ACHN (cell line): ENCODE measurements at places on chromosomes 3 and 15.

GRCh38 chr3:42159706-42160472, 68.7 kb downstream of the TRAK1 start:
- no peak for DNase-seq

- no peak for DNase-seq
Observed at GRCh38 chr15:67256051-67256450, 1.5 kb downstream of the IQCH start.

GRCh38 chr3:151979906-151980305, 106.5 kb downstream of the SUCNR1 start:
- DNase-seq: no peak

DNA sequence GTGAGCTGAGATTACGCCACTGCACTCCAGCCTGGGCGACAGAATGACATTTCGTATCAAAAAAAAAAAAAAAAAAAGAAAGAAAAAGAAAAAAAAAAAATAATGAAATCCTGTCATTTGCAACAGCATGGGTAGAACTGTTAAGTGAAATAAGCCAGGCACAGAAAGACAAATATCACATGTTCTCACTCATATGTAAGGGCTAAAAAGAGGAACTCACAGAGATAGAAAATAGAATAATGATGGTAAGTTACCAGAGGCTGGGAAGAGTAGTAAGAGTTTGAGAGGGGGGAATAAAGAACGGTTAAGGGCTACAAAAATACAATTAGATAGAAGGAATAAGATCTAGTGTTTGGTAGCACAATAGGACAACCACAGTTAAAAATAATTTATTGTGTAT, 19.7 kb downstream of the DENND6A start:
- no peak for DNase-seq

DNA sequence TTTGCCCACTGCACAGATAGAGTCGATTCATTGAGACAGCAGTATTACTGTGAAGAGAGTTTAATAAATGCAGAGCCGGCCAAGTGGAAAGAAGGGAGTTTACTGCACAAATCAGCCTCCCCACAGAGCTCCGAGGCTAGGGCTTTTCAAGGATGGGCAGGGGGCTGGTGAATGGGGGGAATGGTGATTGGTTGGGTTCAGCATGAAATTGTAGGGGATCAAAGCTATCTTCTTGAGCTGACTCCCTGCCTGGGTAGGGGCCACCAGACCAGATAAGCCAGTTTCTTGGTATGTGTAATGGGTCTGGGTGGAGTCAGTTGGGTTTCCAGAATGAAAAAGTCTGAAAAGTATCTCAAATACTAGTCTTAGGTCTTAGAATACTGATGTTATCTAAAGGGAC, 66.6 kb downstream of the SYNPR start:
- no peak for DNase-seq

DNA sequence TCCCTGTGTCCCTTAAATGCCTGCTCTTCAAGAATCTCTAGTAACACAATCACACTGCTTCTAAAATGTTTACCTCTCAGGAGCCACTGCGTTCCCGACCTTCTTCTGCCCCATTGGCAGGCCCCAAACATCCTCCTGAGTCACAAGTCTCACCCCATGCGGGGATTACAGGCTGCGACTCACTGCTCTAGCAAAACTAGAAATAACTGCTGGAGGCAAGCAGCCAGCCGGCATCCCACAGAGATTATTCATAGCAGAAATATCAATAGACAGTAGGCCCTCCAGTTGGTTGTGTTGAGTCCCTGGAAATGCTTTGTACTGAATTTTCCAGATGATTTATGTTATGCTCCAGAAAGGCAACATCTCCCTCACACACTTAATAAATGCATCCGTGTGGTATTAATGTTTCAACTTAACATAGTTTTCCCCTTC, 64.8 kb downstream of the RFTN1 start:
- DNase-seq: peak; percentile 84

GRCh38 chr15:54812383-54812782, 384.4 kb downstream of the RSL24D1 start:
- no peak for DNase-seq

- DNase-seq: peak; percentile 82
Observed at GRCh38 chr15:90934256-90934948, 683 bp upstream of the UNC45A start.

- DNase-seq: no peak
Observed at GRCh38 chr3:172312001-172312400, 136.3 kb downstream of the GHSR start.

- no peak for DNase-seq
Observed at GRCh38 chr3:146895026-146895749, 290.0 kb upstream of the PLSCR5 start.

DNA sequence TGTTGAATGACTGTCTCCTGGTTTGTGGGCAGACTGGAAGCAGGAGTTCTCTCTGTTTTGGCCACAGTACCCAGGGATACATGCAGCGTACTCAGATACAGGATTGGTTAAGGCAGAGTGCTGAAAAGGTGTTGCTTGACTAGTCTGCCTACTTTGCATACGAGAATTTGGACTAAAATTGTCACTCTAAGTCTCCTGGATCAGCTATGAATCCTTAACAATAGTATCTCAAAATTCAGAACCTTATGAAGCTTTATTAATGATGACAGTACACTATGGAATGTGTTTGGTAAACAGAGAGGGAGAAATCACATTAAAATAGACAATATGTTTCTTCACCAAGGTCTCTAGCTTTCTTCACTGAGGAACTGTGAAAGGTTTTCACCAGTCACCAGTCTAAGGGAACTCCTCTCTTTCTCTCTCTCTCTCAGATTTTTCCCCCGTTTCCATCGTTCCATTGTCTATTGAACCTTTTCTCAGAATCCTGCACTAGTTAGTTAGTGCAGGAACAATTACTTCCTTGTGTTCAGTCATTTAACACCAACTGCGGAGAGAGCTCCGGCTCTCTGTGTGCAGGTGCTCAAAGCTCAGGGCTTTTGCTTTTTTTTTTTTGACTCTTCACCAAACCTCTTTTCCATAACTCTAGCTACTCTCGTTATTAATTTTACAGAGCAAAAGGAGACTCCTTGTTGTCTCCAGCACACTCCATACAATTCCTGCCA, 85.9 kb upstream of the FNDC3B start:
- DNase-seq: no peak

GRCh38 chr3:48157950-48158376, 30.3 kb downstream of the CDC25A start:
- DNase-seq: peak; percentile 54

DNA sequence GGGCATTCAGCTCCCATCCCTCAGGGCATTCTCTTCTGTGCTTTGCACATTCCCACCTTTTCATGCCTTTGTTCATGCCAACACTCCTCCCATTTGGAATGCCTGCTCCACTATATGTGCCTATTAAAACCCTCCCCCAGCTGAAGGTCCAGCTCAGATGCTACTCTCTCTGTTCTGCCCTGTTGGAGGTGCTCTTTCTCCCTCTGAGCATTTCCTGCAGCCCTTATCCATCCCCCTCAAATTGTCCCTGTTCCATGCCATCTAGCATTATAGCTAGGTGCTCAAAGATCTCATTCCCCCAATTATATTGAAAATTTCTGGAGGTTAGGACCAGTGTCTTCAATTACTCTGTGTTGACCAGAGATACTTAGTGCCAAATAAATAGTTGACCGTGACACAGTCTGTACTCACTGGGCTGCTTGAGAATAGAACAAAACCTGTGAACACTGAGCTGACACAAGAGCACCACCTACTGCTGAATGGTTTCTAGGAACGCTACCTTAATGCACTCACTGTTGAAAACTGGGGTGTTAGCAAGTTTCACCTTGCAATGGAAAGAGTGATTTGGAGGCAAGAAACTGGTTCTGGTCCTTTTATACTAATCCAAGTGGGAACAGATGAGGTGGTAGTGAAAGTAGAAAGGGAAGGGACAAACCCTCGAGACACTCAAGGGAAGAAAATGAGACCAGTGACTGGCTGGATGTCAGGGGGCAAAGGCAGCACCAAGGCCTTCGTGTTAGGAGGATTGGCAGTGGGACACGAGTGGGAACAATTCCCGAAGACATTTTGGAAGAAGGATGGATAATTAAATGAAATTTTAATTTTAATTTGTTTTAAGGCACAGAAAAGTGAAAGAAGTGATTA, 289.8 kb upstream of the ROPN1 start:
- peak; percentile 62 for DNase-seq

GRCh38 chr3:78249294-78249693, 1209.4 kb downstream of the ROBO2 start:
- no peak for DNase-seq

DNA sequence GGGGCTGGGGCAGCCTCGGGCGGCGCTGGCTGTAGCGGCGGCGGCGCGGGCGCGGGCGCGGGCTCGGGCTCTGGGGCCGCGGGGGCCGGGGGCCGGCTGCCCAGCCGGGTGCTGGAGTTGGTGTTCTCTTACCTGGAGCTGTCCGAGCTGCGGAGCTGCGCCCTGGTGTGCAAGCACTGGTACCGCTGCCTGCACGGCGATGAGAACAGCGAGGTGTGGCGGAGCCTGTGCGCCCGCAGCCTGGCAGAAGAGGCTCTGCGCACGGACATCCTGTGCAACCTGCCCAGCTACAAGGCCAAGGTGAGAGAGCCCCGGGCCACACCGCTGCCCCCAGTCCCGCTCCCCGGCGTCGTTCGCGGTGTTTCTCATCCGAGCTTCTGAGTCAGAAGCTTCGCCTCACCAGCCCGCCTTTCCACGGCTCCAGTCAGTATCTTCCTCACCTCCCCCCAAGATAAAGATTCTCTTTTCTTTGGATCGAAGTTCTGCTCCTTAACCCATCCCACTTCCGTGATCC, 600 bp downstream of the FBXO45 start:
- peak; percentile 33 for DNase-seq

GRCh38 chr3:97108136-97108535, 293.7 kb downstream of the EPHA6 start:
- no peak for DNase-seq

- DNase-seq: no peak
Observed at GRCh38 chr3:192033246-192033645, 572.3 kb downstream of the PYDC2 start.

- DNase-seq: peak; percentile 15
Observed at GRCh38 chr3:146511402-146512134, 32.8 kb downstream of the PLSCR1 start.

DNA sequence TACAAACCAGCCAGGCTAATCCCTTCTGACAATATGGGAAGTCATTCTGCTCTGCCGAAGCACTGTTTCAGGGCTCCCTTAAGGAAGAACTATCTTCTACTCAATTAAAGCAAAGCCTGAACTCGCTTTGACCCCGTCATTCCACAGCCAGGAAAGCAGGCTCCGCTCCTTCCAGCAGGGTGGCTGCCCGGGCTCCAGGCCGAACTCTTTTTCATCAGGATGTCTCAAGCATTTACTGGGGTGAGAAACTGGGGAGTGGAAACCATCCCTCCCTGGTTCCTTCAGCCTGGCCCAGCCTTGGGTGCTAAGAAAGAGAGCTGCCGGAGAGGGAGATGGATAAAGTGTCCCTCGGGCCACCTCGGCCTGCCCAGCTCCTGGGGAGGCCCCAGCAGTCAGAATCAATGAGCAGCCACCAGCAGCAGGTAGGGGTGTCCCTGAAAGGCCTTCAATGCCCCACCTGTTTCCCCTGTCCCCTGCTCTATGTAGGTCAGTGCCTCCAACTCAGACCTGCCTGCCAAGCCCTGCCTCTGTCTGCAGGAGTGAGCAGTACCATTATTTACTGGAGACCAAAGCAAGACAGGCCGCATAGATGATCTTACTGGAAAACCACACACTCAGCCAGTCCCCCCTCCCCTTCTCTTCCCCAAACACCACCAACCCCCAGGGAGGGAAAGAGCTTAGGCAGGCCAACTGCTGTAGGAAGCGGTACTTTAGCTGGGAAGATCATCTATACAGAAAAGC, 225.6 kb upstream of the TLE3 start:
- no peak for DNase-seq

- peak; percentile 60 for DNase-seq
Observed at GRCh38 chr3:45224824-45225464, 1.1 kb downstream of the TMEM158 start.

- DNase-seq: no peak
Observed at GRCh38 chr3:168457954-168458539, 362.3 kb upstream of the GOLIM4 start.

- DNase-seq: no peak
Observed at GRCh38 chr3:110903771-110904519, 167.7 kb upstream of the NECTIN3 start.

DNA sequence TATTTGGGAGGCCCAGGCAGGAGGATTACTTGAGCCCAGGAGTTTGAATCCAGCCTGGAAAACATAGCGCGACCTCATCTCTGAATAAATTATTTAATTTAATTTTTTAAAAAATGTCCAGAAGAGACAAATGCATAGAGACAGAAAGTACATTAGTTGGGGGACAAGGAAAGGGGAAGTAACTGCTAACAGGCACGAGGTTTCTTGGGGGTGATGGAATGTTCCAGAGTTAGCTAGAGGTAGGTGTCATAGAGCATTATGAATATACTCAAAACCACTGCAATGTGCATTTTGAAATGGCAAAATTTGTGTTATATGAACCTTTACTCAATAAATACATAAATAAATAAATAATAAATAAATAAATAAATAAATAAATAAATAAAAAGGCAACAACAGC, 31.7 kb upstream of the CYP11A1 start:
- DNase-seq: no peak

DNA sequence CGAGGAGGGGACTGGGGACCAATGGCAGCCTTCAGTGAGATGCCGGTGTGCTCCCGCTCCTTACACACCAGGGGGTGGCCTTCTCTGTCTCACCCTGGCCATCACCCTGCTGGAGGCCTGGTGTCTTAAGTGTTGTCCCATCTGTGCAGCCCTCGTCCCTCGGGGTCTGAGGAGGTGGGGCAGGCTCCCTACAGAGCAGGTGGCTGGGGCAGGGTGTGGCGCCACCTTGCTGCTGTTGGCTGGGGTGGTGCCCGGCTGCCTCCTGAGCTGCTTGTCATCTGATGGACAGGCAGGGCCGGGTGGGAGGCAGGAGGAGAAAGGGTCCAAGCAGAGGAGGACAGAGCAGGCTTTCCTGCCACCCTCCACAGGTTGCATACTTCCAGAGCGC, 25.9 kb downstream of the PTPN23 start:
- DNase-seq: no peak

DNA sequence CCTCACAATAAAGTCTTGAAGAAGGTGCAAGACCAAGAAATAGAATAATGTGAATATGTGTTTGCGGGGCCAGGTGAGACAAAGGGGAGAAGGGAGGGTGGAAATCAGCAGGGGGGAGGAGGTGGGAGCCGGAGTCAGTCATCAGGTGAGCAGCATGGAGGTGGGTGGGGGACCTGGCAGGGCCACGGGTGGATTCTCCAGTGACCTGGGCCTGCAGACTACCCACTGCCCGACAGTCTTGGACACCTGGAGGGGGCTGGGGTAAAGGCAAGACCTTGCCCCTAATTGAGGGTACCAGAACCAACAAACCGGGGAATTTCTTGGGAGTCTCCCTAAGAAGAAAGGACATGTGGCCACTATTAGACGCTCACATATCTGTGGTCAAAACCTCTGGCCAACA, 95.8 kb downstream of the CHSY1 start:
- DNase-seq: no peak

GRCh38 chr15:73682600-73683090, 1.5 kb upstream of the CD276 start:
- no peak for DNase-seq

DNA sequence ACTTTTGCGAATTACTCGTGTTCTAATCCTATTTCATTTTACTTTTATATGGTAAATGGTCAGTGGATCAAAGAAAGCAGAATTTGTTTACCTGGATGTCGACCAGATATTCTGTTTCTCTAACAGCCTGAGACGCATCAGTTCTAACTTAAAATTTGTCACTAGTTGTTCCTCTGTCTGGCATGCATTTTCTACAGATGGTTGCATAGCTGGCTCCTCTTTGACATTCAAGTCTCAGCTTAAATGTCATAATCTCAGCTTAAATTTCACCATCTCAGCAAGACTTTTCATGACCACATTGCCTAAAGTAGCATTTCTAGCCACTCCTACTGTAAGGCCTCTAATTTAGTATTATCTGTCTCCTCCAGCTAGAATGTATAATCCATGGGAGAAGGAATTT, 609.3 kb downstream of the AGBL1 start:
- DNase-seq: no peak
